ENCODE measurements at places on chromosomes 5 and 9.

- no peak for DNase-seq
Measured at GRCh38 chr9:28770827-28771226, 1197.5 kb upstream of the C9orf72 start.

- no peak for DNase-seq
Measured at GRCh38 chr9:3848445-3849114, 322.8 kb upstream of the RFX3 start.

DNA sequence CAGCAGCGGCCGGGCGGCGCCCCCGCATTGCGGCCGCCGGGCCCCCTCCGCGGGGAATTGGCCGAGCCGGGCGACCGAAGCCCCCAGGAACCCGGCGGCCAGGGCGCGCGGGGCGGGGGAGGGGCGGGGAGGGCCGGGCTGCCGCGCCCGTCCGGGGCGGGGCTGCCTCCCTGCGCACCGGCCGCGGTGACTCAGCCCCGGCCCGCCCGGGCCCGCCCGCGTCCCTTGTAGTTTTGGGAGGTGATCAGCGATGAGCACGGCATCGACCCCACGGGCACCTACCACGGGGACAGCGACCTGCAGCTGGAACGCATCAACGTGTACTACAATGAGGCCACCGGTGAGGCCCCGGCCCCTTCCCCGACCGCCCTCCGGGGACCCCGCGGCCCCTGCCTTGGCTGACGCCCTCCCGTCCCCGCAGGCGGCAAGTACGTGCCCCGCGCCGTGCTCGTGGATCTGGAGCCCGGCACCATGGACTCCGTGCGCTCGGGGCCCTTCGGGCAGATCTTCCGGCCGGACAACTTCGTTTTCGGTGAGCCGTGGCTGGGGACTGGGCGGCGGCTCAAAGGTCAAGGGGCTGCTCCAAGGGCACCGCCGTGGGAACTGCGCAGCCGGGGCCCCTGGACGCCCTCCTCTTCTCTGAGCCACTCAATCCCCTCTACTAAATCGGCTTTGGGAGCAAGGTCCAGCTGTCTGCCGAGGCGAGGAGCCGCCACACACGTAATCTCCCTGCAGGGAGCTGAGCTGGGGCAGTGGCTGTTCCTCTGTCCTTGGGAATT lies 592 bp downstream of the TUBB4B start:
- DNase-seq: peak; percentile 55

DNA sequence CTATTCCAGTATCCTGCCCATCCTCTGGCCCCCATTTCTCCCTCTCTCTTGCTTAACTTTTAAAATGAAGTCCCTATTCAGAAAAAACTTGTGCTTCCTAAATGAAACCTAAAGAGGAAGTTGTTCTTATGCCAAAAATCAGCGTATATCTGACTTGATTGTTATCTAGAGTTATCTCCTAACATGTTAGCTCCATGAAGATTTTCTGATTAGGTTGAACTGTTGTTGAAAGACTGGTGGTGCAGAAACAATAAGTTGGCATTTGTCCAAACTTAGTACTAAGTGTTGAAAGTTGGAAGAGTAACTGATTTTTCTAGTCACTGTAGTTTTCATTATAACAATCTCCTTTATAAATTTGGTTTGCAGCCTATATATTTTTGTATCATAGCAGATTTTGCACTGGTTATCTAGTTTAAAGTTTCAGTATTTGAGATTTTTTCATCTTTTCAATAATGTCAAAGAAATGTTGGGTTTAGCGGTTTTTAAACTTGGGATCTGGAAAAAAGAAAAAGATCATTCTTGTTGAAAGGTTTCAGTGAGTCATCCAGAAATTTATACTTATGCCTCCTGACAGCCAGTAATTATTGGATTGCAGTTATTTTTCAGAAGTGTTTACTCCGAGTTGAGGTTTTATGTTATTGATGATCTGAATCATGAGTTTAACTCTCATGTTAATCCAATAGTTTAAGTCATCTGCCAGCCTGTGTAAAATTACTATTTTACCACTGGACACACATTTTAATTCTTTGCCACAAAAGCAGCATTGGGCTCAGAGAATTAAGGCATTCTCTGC lies 60.6 kb downstream of the PAM start:
- no peak for DNase-seq

GRCh38 chr9:94779693-94780290 lies 53.3 kb downstream of the AOPEP start:
- no peak for DNase-seq

- no peak for DNase-seq
Measured at GRCh38 chr5:80072103-80073073, 37.2 kb downstream of the THBS4 start.

DNA sequence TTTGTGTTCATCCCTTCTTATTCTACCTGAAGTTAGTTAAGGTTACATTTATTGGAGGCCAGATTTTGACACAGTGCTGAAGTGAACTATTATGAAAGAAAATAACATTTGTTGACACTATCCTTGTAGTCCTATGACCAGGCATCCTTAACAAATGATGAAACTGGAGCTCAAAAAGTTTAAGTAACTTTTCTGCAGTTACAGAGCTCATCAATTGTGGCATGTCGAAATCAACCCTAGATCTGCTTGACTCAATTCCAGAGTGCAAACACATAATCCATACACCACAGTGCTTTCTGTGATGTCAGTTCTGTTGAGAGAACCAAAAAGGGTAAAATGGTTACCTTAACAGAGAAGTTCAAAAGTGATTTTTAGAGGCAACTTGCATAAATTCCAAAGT lies 28.6 kb downstream of the KCNN2 start:
- DNase-seq: no peak

GRCh38 chr9:27181381-27181780 lies 72.4 kb downstream of the TEK start:
- no peak for DNase-seq

DNA sequence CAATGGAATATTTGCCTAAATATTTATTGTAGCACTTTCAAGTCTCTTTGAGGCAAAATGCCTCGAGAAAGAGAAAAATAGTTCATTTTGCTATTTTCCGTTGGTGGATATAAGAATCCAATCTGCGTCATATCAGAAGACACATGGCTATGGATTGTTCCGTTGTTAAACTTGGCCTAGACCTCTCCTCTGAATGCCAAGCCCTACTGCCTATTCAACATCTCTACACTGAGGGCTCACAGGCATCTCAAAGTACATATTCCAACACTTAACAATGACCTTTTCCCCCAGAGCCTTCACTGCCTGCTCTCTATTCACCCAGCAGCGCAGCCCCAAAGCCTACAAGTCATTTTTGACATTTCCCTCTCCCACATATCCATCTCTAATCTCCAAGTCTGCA lies 350.1 kb downstream of the GLIS3 start:
- no peak for DNase-seq

- no peak for DNase-seq
Measured at GRCh38 chr5:87127426-87127825, 140.3 kb upstream of the RASA1 start.

DNA sequence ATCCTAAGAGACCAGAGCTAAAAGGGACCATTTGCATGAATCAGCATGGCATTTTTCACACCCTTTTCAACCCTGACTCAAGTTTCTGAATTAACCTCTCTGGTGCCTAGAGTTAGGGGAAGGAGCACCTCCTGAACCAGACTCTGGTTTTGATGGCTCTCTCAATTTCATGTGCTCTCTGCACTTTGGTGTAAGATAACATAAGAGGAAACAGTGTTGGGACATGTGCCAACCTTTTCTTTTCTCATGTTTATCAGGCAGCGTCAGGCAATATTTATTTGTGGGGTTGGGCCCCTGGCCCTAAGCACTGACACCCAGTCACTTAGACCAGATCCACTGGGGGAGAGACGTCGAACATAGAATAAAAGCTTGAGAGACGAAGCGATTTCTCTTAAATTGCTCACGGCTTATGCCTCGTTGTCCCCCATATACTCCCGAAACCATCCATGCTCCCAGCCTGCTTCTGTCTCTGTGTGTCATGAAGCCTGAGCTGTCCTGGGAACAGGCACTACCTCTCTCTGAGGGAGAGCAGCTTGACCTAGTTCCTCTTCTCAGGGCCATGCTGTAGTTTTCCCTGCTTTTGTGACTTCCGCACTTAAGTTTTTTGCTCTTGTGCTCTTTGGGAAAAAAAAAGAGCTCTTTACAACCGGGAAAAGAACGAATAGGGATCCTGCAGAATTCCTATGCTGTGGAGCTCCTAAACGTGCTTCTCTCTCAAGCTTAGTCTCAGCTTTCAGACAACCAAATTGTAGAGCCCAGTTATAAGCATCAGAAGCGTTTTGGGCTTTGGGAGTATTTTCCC lies 195.7 kb downstream of the NR3C1 start:
- no peak for DNase-seq
